Sigmoid colon (tissue), 7 donors: ENCODE measurements at places on chromosomes 12 and 14. TPM values are rescaled to one million over a fixed set of nuclear protein-coding genes. Genes with fewer than 3 reads are reported as not detected.

- no peak for DNase-seq
Observed at GRCh38 chr12:95857156-95857555, 1.6 kb upstream of the SNRPF start.

DNA sequence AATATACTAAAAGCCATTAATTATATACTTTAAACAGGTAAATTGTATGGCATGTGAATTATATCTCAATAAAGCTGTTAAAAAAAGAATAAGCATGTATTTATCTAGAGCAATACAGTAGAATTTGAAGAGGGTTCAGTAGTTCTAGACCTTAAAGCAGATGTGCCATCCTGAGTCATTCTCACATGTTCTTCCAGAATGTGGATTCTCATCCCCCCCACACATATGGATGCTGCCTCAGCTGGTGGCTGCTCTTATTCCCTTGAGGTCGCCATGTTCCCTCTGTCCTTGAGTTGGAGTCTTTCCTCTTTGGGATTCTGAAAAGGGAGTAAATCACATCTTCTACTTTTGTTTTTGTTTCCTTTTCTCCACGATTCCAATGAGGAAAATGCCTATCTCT lies 321.3 kb downstream of the AEBP2 start:
- DNase-seq, result no peak

GRCh38 chr12:53418221-53418620 lies 5.4 kb upstream of the AMHR2 start:
- no peak for DNase-seq

DNA sequence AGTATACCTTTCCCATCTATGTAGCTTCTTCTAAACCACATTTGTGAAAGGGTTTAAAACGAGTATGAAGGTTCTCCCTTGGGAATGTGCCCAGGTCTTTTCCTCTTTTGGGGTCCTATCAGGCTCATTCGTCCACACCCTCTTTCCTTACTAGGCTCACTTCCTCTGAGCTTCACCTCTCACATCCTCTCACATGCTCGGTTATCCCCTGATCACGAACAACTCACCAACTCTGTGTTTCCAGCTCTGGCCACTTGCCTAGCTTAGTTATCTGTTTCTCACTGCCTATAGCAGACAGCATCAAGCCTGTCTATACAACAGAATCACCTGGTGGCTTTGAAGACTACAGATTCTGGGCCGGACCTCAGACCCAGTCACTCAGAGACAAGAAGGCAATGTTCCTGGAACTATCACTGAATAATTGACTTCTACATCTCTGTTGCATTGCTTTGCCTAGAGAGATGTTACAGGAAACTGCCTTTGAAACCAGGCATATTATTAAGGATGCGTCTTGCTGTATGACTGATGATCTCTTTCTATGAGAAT lies 158.2 kb downstream of the FOXN3 start:
- DNase-seq, result no peak

- DNase-seq, result no peak
Observed at GRCh38 chr12:51240971-51241370, 2.3 kb downstream of the DAZAP2 start.

GRCh38 chr14:59189091-59189785 lies 771 bp downstream of the DAAM1 start:
- peak; percentile 80 for DNase-seq

DNA sequence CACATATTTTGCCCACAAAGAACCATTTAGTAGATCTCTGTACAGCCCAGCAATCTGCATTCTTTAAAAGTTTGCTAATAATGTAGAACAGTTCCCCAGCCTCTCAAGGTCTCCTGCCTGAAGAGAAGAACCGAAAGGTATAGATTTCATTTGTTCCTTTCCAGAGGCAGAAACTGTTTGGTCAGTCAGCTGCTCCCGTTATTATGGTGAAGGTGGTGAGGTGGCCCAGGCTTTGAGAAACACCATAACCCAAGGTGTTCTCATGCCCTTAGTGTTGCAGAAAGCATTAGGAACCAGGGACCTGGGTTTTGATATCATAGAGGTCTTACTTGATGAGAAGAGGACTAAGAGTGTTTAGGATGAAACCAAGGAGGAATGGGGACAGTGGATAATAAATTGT lies 65.3 kb downstream of the SUSD6 start:
- no peak for DNase-seq

DNA sequence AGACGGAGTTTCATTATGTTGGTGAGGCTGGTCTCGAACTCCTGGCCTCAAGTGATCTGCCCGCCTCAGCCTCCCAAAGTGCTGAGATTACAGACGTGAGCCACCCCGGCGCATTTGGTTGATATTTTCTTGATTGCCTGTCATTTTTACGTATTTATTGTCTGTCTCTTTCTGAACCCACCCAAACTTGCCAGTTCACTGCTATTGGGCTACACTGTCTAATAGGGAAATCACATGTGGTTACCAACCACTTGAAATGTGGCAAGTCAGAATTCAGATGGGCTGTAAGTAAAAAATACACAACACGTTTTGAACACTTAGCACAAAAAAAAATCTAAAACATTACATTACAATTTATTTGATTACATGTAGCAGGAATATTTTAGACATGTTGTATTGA lies 2.1 kb downstream of the WSB2 start:
- no peak for DNase-seq

DNA sequence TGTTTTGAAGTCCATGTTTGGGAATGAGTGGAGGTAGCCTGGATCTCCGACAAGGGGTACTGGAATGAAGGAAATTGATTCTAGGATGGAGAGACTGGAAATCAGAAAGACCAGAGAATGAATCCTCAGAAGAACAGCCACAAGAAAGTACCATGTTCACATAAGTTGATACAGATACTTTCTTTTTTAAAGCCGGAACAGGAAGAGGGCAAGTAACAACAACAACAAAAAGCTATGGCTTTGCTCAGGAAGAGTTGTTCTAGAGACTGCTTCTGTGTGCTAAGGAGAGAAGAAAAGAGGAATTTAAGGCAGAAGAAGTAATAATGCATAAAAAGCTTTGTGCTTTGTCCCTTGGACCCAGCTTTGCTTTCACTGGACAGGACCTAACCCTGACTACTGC lies 6.2 kb downstream of the TC2N start:
- no peak for DNase-seq

- no peak for DNase-seq
Observed at GRCh38 chr14:24847568-24848095, 202.3 kb downstream of the STXBP6 start.

DNA sequence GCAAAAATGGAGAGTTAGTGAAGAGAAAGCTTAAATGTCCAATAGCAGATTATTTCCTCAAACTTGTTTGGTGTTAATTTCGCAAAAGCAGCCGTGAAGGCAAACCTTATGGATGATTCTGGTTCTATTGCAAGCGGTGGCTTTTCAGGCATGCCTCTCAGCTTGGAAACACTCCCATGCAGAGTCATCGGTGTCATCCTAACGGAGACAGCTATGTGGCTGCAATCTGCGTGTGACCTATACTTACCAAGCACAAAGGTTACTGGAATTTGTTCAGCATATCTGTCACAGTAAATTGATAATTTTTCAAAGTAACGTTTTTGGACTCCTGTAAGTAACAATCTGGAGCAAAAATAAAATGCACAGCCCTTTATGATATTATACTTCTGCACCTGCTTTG lies 5.0 kb downstream of the BEST3 start:
- DNase-seq, result no peak

GRCh38 chr12:46363582-46364299 lies 8.8 kb downstream of the SLC38A2 start:
- DNase-seq, result no peak

DNA sequence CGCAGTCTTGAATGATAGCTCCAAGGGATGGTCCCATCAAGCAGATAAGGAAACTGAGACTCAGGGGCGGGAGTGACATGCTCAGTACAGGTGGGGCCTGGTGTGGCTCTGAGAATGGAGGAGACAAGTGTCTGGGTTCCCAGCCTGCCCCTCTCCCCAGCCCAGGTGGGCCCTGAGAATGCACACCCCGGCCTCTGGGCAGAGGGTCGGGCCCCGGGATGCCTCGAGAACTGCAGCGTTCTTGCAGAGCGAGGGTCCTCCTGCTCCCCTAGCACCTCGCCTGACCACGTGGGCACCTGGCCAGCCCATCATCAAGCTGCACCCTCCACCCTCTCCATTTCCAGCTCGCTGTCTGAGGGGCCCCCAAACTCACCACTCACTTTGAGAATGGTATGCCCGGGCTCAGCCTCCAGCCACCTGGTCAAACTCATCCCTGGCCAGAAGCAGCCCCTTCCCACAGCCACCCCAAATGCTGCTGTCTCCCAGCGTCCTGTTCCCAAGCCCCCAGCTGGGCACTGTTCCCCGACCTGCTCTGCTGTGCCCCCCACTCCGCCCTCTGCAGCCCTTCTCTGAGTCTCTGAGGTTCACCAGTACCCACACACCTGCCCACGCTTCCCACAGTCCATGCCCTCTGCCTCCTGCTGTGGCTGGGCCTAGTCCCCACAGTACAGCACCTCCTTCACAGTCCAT lies 44.3 kb downstream of the CYP46A1 start:
- DNase-seq, result peak; percentile 68

- no peak for DNase-seq
Observed at GRCh38 chr14:99676657-99677056, 7.4 kb upstream of the CYP46A1 start.

DNA sequence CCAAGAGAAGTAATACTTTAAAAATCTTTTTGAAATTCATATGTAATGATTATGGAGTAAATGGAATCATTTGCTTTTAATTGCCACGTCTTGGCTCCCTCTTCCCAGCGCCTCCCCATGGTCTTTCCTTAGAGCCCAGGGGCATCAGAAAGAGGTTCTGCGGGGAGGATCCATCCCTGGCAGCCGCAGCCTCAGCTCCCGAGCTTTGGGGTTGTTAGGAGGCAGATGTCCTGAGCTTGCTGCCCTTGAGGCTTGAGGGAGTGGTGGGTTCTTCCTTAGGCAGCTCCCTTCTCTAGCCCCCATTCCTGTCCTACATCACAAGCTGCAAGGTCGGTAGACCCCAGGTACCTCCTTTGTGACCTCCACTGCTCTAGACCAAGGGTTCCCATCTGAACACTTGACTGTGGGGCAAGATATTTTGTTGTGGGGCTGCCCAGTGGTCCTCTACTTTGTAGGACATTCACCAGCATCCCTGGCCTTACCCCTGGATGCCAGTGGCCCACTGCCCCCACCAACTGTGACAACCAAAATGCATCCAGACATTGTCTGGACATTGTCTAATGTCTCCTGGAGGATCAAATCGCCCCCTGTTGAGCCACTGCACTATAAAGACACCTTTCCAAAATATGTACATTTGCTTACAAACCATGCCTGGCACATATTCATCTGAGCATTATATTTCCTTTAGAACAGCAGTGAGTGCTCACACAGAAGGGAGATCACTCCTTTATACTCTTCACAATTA lies 6.3 kb downstream of the PPP2R5C start:
- no peak for DNase-seq

GRCh38 chr12:80954857-80955520 lies 17.3 kb upstream of the LIN7A start:
- DNase-seq, result no peak

- DNase-seq, result no peak
Observed at GRCh38 chr12:89225401-89225800, 126.9 kb downstream of the DUSP6 start.

- no peak for DNase-seq
Observed at GRCh38 chr14:76937181-76938091, 91.1 kb downstream of the IRF2BPL start.

DNA sequence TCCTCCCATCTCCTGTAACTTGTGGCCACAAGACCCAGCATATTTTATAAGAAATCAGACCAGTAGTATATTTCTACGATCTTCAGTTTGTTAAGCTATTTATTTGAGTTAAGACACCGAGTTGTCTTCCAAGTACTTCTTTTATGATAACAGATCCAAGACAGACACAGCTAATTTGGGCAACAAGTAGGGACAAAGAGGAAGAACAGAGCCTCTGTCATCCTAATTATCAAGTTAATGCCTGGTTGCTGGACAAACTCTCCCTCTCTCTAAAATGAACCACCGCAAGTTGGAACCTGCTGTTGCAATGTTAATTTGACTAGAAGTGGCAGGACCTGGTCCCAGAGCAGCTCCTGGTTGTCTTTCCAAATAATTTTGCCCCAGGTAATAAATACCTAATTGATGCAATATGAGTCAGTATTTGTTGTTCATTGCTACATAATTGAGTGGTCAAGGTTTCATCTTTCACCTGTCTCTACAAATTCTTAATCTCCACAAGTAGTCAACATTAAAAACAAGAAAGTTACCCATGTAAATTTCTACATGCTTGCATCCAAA lies 323.7 kb downstream of the PAWR start:
- no peak for DNase-seq

GRCh38 chr12:116656306-116656705 lies 81.6 kb downstream of the SPRING1 start:
- DNase-seq, result no peak

DNA sequence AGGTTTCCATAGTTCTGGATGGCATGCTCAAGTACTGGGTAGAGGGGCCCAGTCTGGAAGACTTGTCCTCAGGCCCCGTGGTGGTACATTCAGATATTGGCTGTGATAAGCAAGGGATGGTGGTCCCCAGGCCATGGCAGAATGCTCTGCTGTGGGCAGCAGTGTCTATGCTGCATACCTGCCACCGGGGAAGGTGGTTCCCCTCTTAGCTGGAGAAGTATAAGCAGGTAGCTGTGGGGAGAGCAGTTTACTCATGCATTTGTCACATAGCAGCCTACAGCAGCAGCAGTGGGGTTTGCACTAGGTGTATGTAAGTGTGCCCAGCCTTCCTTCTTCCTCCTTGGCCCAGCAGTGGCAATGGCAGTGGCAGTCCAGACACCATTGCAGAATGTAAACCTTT lies 69.3 kb upstream of the ADAMTS20 start:
- DNase-seq, result no peak

DNA sequence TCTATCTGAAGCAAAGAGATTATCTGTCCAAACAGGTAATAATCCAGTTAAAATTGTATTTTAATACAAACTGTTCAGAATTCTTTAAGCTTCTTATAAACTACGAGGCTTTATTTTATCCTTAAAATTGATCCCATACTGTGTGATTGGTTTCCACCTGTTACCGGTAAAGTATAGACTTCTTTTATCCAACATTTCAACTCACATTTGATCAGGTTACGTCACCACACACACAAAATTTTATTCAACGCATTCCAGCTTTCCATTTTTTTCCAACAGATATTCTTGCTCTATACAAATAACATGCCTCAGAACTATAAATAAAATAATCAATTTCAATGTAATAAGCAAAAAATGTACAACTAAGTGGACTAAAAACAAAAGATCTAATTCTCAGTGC lies 4.5 kb downstream of the NOVA1 start:
- no peak for DNase-seq

- DNase-seq, result no peak
Observed at GRCh38 chr14:70130482-70130881, 58.3 kb downstream of the SLC8A3 start.

GRCh38 chr14:98136012-98136789 lies 1135.8 kb downstream of the BCL11B start:
- DNase-seq, result no peak

The PZP gene
- total RNA-seq, result not detected

The FSCB gene
- total RNA-seq, result not detected

The ARMH4 gene
- total RNA-seq, result 2.3 TPM

The ARF6 gene
- total RNA-seq, result 45.6 TPM

The KRT72 gene
- total RNA-seq, result not detected

The VWF gene
- total RNA-seq, result 98.0 TPM

The SYCP3 gene
- not detected for total RNA-seq

The COA8 gene
- total RNA-seq, result 36.8 TPM

The DCP1B gene
- total RNA-seq, result 37.1 TPM

The KRT6C gene
- total RNA-seq, result not detected
